ENCODE measurements at places on chromosomes 3 and 15.
A peak's percentile ranks its signal among the peaks of the same experiment; 100 is the strongest.

- no peak for DNase-seq
Observed at GRCh38 chr15:57296473-57297162, 79.7 kb upstream of the CGNL1 start.

DNA sequence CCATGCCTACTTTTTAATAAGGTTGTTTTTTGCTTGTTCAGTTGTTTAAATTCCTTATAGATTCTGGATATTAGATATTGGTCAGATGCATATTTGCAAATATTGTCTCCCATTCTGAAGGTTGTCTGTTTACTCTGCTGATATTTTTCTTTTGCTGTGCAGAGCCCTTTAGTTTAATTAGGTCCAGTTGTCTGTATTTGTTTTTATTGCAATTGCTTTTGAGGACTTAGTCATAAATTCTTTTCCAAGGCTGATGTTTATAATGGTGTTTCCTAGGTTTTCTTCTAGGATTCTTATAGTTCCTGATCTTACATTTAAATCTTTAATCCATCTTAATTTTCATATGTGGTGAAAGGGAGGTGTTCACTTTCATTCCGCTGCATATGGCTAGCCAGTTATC lies 77.4 kb downstream of the PTPRG start:
- no peak for DNase-seq

DNA sequence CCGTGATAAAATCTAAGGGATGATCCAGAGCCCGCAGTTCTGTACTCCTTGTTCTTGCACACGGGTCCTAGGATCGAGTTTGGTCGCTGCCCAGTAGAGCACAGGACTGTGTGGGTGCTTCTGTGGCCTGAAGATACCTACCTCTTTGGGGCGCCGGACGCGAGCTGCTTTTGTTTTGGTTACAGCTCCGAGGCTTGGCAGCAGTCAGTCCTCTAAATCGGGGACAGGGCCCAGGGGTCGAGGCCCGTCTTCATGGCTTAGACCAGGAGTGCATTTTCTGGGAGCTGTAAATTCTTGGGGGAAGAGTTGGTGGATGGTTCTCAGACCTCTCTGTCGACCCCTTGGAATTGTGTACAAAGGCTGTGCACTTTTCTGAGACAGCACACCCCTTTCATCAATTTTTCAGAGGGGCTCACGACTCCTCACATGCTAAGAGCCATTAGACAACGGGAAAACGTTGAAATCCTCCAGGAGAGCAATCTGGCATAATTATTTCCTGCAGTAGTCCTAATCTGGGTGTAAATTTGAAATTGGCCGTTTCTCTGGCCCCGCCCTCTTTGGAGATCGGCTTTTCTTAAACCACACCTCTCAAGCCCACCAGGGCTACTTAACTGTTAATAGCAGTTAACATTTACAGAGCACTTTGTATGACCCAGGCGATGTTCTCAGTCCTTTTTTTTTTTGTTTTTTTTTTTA lies 928 bp downstream of the CEP97 start:
- no peak for DNase-seq

GRCh38 chr15:71304681-71305080 lies 189.4 kb downstream of the THSD4 start:
- no peak for DNase-seq

DNA sequence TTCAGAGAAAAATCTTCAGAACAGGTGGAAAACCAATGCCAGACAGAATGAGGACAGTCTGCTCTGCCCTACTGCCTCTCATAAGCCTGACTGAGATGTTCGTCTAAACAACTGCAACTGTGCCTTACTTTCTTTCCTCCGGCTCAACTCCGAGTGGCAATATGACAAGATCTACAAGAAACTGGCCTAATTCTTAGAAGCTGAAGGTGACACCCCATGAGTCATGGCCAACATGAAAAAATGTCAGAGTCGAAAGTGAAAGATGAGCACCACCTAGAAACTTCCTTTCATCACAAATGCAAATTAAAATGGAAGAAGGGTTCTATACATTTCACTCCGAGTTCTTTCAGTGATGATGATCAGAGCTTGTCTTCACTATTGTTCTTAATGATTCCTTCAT lies 12.9 kb downstream of the PCYT1A start:
- DNase-seq = no peak

DNA sequence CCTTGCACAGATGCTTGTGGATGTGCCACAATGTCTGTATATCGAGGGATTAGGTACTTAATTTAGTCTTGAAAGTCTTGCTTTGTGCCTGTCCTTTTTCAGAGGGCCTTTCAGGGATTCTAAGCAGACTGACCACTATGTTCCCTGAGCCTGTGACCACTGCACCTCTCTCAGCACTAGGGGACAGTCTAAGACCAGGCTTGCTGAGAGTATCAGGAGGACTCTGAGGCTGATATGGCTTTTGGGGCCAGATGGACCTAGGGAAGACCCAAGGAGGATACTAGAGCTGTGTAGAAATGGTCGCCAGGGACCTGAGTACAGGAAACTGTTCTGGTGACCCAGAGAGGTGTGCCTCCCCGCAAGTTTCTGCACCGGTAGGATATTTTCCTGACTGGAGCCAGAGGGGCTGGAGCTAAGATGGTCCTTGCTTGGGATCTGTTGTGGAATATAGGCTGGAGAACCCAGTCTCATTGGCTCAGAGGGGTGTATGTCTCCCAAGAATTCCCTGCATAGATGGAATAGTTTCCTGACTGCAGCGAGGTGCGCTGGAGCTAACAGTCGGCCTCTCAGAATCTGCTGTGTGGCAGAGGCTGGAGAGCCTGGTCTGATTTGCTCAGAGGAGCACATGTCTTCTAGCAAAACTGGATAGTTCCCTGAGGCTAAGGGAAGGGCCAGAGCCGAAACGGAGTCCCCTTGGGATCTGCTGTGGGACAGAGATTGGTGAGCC lies 213.2 kb upstream of the DCBLD2 start:
- no peak for DNase-seq

DNA sequence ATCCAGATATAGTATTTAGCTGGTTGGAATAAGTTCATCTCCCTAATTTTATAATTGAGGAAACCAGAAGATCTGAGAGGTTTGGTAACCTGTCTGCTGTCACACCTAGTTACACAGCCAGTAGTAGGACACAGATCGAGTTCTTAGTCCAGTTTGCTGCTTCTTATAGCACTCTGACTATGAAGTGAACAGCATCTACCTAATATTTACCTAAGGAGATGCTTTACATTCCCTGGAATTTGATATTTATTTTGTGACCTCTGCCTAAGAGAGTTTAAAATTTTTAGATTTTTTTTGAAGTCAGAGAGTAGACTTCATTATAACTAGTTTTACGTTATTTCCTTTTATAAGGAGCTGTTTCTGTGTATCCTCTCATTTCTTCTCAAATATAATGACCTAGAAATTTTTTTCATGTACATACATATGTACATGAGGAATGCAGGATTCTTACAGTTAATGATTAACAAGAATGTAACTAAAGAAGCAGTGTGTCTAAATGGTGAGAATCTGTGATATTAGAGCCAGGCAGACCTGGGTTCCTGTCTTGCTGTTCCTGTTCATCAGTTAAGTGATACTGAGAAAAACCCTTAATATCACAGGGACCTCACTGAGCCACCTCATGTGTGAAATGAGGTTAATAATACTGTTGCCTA lies 4.3 kb downstream of the ARHGEF26 start:
- DNase-seq = no peak

DNA sequence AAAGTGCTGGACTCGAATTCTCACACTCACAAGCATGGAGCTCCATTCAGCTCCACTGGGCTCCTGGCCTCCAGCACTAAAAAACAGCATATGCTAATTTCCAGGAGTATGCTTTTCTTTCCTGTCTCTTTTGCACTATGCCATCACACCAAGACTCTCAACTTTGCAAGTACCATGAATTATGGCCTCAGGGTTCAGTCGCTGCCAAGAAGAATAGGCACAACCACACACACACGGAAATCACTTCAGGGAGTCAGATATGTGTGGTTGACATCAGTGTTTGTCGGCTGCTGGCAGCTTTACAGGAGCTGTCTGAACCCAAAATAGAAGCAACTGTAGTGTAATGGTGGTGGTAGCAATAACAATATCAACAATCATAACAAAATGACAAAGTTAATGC lies 305.0 kb upstream of the SLCO3A1 start:
- DNase-seq = peak; percentile 7

DNA sequence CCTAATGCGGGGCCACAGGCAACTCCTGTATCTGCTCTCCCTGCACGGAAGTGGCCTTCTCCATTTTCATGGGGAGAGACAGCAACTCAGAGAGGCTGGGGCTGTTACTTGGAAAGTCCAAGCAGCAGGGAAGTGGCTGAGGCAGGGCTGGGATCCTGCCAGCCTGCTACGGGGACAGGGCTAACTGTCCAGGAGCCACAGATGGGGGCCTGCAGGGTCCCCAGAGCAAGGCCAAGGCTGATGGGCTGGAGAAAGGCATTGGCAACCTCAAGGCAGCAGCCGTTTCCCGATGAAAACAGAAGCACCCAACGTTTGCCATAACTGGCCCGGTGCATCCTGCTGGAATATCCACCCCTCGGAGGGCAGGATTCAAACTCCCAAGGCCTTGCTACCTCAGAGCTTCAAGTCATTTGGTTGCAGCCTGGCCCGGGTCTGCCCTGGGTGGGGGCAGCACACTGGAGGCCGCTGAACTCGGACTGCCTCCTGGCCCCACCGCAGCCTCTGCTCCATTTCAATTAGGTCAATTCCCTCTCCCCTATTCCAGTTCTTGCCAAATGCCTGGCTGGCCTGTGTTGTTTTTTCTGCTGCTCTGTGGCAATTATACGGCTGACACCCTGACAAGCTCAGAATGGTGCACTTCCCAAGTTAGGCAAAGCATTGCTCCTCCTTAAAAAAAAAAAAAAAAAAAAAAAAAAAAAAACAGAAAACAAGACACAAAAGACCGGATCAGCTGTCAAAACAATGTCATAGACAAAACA lies 143.5 kb downstream of the NUP210 start:
- DNase-seq = no peak

Data from NCI-H510A treated with DMSO at 0.1 percent for 48 hours (cell line).